SJSA1 (cell line): ENCODE measurements at places on chromosomes 5 and 9.

DNA sequence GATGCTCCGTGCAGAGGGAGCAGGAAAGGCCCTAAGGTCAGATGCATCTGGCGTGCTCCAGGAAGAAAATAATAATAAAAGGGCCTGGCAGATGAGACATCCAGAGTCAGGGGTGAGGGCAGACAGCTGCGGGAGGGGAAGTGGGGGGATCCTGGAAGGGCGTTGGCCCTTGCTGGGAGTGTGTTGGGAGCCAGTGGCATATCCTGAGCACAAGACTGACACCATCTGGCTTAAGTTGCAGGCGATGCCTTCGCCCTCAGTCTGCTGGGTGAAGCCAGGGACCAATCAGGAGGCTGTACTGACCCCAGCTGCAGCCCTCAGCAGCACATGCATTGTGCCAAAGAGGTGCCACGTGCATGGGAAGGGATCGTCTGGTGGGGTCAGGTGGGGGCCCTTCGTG, 3.8 kb downstream of the OR2V2 start:
- no peak for DNase-seq

DNA sequence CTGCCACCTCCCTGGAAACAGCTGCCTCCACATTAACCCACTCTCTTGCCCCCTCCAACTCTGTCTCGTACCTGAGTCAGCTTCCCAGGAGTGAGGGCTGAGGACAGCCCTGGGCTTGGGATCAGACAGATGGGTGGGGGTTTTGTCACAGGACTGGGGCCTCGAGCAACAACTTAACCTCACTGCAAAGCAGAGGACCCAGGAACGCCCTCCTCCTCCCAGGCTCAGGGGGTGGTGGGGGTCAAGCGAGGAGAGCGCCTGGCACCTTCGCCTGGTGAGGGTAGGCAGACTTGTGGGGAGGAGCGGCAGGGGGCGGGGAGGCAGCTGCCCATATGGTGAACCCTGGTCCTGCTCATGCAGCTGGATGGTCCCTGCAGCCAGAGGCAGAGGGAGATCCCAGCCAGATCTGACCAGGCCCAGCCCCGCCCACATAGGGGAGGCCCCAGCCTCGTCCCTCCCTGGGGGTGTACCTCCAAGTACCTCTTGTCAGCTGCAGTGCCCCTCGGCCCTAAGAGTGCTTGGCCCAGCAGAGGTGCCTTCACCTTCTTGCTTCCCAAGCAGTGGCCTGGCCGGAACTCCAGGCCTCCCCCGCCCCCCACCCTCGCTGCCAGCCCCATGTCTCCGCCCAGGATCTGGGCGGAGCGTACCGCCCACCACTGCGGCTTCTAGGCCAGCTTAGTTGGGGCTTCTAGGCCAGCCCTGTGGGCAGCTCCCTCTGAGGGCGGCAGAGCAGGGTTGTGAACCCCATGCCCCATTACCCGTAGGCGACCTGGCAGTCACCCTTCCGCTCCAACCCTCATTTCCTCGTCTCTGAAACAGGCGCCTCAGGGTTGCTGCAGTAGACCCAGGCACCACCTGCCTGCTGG, at the start of gene SARDH:
SARDH (minus strand) TSS at position 579 of the 866 bp plus-strand sequence. CDS start 4,179 bp downstream, outside the sequence.
- DNase-seq = peak; percentile 19

DNA sequence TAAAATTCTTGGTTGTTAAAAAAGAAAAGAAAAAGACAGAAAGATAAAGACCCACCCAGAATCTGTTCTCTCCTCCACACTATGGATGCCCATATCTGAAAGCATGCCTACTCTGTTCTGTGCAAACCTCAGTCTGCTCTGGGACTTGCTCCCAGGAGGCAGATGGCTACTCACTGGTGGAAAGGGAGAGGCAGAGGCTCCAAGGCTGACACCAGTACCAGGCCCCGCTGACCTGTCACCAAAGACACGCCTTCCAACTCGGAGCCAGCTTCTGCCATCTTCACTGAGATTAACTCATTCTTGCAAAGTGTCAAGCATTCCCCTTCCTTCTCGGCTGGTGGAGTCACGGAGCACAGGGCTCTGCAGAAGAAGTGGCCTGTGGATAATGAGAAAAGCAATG, 21.6 kb downstream of the SH3TC2 start:
- DNase-seq = no peak

DNA sequence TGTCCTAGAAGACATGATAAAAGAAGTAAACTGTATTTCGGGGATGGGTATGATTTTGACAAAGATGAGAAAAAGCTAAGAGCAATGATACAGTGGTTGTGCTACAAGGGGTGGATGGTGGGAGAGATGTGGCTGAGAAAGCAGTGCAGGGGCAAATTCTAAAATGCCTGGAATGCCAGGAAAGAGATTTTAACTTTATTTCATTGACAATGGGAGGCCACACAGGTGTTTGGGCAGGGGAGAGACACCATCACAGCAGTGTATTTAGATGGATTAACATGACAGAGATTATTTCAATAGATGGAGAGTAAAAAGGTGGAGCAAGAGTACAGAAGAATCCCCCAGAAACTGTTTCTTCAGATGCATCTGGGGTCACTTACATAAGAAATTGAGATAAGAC, 71.2 kb downstream of the MAMDC2 start:
- no peak for DNase-seq

GRCh38 chr5:172421020-172421419, 33.3 kb downstream of the SH3PXD2B start:
- DNase-seq = no peak

GRCh38 chr9:125631391-125632085, 75.5 kb downstream of the MAPKAP1 start:
- no peak for DNase-seq

DNA sequence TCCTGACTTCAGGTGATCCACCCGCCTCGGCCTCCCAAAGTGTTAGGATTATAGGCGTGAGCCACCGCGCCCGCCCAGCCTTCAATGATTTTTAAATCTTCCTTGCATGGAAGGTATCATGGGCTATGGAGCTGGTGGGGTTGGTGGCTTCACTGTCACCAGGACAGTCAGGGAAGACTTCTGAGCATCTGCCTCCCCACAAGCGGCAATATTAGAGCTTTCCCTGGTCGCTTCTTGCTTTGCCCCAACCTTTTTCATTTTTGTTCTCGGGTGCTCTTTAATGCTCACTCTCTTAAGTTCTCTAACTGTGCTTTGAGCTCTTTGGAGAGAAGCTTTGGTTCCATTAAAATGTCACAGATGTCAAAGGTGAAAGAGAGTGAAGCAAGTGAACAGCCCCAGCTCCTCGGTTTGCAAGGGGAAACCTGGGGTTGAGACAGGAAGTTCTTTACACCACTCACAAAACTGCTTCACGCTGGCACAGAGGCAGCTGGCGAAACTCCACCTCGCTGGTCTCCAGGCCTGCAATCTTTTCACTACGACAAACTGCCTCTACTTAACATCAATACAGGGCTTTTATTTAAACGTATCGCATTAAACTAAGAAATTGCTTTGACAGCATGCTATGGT, 142.5 kb upstream of the RETREG1 start:
- DNase-seq = no peak

- DNase-seq = peak; percentile 33
Observed at GRCh38 chr5:66814146-66814991, 218.2 kb downstream of the MAST4 start.

- DNase-seq = no peak
Observed at GRCh38 chr9:70389188-70389587, 25.3 kb downstream of the KLF9 start.

DNA sequence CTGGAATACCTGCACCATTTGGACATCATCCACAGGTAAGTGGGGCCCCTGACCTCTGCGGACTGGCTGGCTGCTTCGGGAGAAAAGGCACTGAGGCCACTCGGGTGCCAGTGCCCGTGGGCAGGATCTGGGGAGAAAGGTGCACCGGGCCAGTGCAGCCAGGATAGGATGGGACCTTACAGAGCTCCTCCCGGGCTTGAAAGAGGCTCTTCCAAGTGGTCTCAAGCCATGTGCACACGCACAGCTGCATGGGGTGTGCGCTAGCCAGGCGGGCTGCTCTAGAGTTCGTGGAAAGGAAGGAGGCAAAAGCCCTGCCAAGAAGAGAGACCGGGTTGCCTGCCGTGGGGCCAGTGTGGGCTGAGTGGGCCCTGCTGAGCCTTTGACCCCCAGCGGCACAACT, 13.4 kb downstream of the STKLD1 start:
- DNase-seq = no peak

- DNase-seq = no peak
Observed at GRCh38 chr5:158792976-158793375, 306.7 kb downstream of the EBF1 start.

DNA sequence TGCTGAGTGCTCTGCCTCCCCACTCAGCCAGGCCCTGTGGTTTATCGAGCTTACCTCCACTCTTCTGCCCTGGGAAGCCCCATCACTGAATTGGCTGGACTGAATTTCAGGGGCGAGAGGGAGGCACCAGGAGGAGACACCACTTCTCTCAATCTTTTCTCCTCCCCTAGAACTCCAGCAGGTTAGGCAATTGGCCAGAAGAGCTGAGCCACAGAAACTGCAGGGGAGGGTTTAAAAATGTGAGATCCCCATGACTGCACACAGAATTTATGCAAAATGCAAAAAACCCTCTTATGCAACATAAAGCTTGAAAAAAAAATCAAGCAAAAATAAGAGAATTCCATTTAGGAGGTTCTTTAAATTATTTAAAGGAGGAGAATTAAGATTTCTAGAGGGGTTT, 29.9 kb downstream of the TUT7 start:
- no peak for DNase-seq

GRCh38 chr5:2106721-2107120, 224.0 kb upstream of the IRX4 start:
- DNase-seq = no peak
